Breast epithelium (tissue), 4 donors: ENCODE measurements at places on chromosomes 5 and 9. TPM values are rescaled to one million over a fixed set of nuclear protein-coding genes. Genes with fewer than 3 reads are reported as not detected.
A peak's percentile ranks its signal among the peaks of the same experiment; 100 is the strongest.

GRCh38 chr9:128204858-128205257, 1.7 kb downstream of the DNM1 start:
- DNase-seq, result no peak

- peak; percentile 58 for DNase-seq
Measured at GRCh38 chr9:95382433-95382832, 64.9 kb upstream of the FANCC start.

DNA sequence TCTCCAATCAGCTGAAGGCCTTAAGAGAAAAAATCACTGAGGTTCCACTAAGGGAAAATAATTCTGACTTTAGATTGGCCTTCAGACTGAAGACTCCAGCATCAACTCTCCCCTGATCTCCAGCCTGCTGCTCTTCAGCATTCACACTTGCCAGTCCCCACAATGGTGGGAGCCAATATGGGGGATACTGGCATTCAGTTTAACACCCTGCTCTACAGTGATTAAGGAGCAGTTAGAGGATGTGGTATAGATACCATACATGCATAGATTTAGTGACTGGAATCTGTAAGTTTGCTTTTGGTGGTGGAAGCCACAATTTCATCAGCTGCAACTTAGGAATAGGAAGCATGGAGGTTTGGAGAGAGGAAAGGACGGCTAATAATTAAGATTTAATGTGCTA, 2017.7 kb upstream of the CDH6 start:
- no peak for DNase-seq

TMEM215 gene
- total RNA-seq, result not detected
